ENCODE measurements at places on chromosomes 7 and 10.

DNA sequence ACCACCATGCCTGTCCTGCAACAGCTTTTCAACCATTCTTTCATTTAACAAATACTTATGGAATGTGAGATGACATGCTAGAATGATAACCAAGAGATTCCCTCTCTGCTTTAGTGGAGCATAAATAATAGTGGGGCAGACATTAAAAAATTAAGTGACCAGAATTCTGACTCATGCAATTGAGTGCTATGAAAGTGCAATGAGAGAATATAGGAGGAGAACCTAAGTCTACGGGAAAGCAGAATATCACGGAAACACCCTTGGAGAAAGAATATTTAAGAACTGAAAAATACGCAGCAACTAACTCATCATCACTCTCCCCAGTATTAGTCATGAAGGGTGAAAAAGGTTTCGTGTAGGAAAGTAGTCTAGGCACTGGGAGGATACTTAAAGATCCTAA is 7.1 kb downstream of the KIF5B start:
- no peak for DNase-seq

- DNase-seq = no peak
These were observed 166.9 kb downstream of the UBE2H start for GRCh38 chr7:129785685-129786514.

GRCh38 chr10:1872151-1872726 is 134.9 kb upstream of the ADARB2 start:
- no peak for DNase-seq

DNA sequence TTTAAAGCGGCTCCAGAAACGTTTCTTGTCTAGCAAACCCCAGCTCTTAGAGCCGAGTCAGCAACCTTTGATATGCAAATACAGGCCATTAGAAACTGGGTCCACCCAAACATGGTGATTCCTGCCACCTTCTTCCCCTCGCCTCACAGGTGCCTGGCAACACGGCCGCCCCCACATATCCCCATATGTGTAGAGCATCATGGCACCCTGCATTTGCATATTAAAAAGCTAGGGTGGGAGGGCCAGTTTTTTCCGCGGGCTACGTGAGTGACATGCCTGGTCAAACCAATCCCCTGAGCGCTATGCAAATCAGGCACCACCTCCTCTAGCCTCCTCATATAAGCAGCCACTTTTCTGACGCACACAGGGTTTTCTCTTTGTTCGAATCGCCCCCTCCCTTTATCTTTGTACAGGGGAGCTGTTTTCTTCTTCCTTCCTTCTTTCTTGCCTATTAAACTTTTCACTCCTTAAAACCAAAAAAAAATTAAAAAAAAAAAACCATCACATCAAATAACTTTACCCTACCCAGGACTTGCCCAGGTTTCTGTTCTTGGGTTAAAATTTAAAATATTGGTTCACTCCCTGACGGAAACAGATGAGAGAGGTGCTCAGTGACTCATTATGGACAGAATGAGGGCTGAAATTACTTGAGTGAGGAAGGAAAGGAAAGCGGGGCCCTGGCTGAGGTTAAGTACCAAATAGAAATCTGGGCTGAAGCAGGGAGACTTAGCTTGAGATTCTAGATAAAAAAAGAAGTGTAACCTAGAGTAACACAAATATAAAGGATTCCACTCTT is 59.8 kb downstream of the COA1 start:
- no peak for DNase-seq

DNA sequence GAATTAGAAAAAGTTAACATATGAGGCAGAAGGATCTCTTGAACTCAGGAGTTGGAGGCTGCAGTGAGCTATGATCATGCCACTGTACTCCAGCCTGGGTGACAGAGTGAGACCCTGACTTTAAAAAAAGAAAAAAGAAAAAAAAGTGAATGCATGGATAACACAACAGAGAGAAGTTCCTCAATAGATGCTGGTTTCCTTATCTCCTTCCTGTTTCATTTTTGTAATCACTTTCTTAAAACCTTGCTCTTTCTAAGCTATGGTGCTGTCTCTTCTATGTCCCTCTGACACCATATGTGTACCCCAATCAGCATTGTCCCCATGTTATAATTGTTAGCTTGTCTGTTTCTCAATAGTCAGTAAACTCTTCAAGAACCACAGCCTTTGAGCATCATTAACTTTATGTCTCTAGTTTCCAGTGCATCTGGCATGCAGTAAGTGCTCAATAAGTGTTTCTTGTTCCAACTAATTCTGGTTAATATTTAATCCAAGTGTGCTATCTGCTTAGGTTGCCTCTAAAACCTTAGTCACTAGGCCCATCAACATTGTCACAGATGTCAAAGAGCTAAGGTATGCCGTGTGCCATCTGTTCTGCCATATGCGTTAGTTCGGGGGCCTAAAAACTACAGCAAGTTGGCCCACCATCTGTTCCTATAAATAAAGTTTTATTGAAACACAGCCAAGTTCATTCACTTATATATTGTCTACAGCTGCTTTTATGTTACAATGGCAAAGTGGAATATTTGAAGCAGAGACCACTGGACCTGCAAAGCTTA is 36.2 kb downstream of the MPP7 start:
- DNase-seq = no peak

All from ascending aorta (tissue), 2 donors.